GM23338 (cell line): ENCODE measurements at places on chromosomes 12 and 14. TPM values are rescaled to one million over a fixed set of nuclear protein-coding genes. Genes with fewer than 3 reads are reported as not detected.

Gene HHIPL1
- total RNA-seq: 1.6 and 2.0 TPM in 2 replicates

Gene LRCOL1
- 1.7 TPM in 1 of 2 replicates, not detected in the other for total RNA-seq

Gene REP15
- 0.38 and 0.66 TPM in 2 replicates for total RNA-seq

Gene GSC
- 0.97 TPM in 1 of 2 replicates, not detected in the other for total RNA-seq

Gene CKAP4
- 54.8 and 58.8 TPM in 2 replicates for total RNA-seq

Gene SERPINA12
- total RNA-seq: not detected in 2 replicates

Gene AVPR1A
- total RNA-seq: 0.08 and 0.24 TPM in 2 replicates

- H3K36me3 ChIP-seq: no peaks in the 10 kb centered on the region
- no peak overlapping the region for H3K27ac ChIP-seq
- no peaks in the 10 kb centered on the region for H3K27me3 ChIP-seq
- DNase-seq: no peak
Measured at GRCh38 chr12:51210690-51211395, 7.0 kb downstream of the POU6F1 start.

- peaks cover 14% of the 10 kb centered on the region for H3K4me1 ChIP-seq
- H3K27ac ChIP-seq: no peak overlapping the region
- peak; percentile 90 for DNase-seq
- H3K27me3 ChIP-seq: no peaks in the 10 kb centered on the region
- no peak overlapping the region for H3K4me3 ChIP-seq
- H3K36me3 ChIP-seq: no peaks in the 10 kb centered on the region
Measured at GRCh38 chr12:104788840-104789271, 169.2 kb downstream of the SLC41A2 start.

GRCh38 chr14:55901291-55901690 lies 216.9 kb upstream of the PELI2 start:
- H3K4me3 ChIP-seq: no peak overlapping the region
- no peak overlapping the region for H3K27ac ChIP-seq
- DNase-seq: no peak
- no peaks in the 10 kb centered on the region for H3K27me3 ChIP-seq

GRCh38 chr14:68673464-68673863 lies 119.4 kb downstream of the ZFP36L1 start:
- no peaks in the 10 kb centered on the region for H3K36me3 ChIP-seq
- no peak for DNase-seq
- no peaks in the 10 kb centered on the region for H3K4me1 ChIP-seq
- no peak overlapping the region for H3K27ac ChIP-seq

DNA sequence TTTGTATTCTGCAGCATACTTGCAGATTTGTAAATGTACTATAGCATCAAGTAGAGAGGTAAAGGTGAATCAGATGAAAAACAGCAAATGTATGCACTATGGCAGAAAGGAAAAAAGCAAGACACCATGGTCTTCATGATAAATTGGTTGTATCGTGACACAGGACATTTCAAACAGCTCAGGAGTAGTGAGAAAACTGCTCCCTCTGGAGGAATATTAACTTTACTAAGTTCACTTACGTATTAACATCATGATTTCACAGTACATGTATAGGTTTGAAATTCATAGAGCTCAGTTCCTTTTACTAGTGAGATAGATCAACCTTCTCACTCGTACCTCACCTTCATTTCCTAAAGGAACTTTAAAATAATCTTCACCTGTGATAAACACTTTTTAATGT lies 6.5 kb downstream of the MBIP start:
- peaks cover 4% of the 10 kb centered on the region for H3K36me3 ChIP-seq
- no peak overlapping the region for H3K27ac ChIP-seq
- no peaks in the 10 kb centered on the region for H3K27me3 ChIP-seq
- peak; percentile 21 for DNase-seq
- H3K4me1 ChIP-seq: peaks cover 31% of the 10 kb centered on the region

GRCh38 chr12:84960918-84961317 lies 48.3 kb upstream of the SLC6A15 start:
- no peaks in the 10 kb centered on the region for H3K4me1 ChIP-seq
- H3K27me3 ChIP-seq: no peaks in the 10 kb centered on the region
- no peak overlapping the region for H3K27ac ChIP-seq
- no peaks in the 10 kb centered on the region for H3K36me3 ChIP-seq
- H3K4me3 ChIP-seq: no peak overlapping the region

DNA sequence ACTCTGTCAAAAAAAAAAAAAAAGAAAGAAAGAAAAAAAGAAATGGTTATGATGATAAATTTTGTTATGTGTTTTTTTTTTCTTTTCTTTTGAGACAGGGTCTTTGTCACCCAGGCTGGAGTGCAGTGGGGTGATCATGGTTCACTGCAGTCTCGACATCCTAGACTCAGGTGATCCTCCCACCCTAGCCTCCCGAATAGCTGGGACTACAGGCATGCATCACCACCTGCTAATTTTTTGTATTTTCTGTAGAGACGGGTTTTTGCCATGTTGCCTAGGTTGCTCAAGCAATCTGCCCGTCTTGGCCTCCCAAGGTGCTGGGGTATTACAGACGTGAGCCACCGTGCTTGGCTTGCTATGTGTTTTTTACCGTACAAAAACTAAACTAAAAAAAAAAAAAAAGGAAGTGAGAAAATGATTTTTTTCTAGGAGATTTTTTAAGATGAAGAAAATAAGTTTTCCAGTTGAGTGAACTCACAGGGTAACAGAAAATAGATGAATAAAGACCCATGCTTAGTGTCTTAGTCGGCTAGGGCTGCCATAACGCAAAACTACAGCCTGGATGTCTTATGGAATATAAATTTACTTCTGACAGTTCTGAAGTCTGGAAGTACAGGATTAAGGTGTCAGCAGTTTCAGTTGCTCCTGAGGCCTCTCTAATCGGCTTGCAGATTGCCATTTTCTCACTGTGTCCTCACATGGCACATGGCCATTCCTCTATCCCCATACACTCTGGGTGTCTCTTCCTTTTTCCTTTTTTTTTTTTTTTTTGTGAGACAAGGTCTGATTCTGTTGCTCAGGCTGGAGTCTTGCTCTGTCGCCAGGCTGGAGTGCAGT lies 13.2 kb upstream of the APOF start:
- H3K4me1 ChIP-seq: peaks cover 6% of the 10 kb centered on the region; the same call in 1 of the 2 replicates
- DNase-seq: no peak
- no peaks in the 10 kb centered on the region for H3K36me3 ChIP-seq
- H3K27ac ChIP-seq: no peak overlapping the region
- H3K4me3 ChIP-seq: no peak overlapping the region

GRCh38 chr14:41668356-41668755 lies 61.7 kb downstream of the LRFN5 start:
- H3K27ac ChIP-seq: no peak overlapping the region
- DNase-seq: no peak
- no peak overlapping the region for H3K4me3 ChIP-seq
- no peaks in the 10 kb centered on the region for H3K4me1 ChIP-seq

- no peaks in the 10 kb centered on the region for H3K4me1 ChIP-seq
- peak; percentile 89 for DNase-seq
- no peak overlapping the region for H3K27ac ChIP-seq
- H3K36me3 ChIP-seq: no peaks in the 10 kb centered on the region
Measured at GRCh38 chr14:78836777-78837176, 666.6 kb downstream of the NRXN3 start.
